ENCODE measurements at places on chromosomes 2 and 18. TPM values are rescaled to one million over a fixed set of nuclear protein-coding genes. Genes with fewer than 3 reads are reported as not detected.

GRCh38 chr2:69118609-69119008, 105.6 kb downstream of the ANTXR1 start:
- peak; percentile 82 for DNase-seq

The VAMP5 gene
- 33.8 TPM for total RNA-seq

DNA sequence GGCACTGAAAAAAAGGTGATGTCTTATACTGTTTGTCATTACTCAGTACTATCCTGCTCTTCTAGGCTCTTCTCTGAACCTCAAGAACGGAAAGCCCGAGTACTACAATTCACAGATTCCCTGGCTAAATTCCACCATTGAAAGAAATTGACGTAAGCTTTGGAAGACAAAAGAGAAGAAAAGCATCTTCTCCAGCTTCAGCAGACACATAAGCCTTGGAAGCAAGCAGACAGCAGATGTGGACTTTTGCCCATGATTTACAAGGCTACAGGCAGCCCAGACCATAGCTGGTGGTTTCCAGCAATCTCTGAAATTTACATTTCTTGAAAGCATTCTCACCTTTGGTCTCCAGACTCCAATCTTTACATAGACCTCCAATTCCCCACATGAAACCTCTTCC, 289.0 kb downstream of the C1D start:
- DNase-seq, result no peak

The DYSF gene
- total RNA-seq, result 1.2 TPM

The CHN1 gene
- 3.3 TPM for total RNA-seq

The BUB1 gene
- total RNA-seq, result 5.9 TPM

DNA sequence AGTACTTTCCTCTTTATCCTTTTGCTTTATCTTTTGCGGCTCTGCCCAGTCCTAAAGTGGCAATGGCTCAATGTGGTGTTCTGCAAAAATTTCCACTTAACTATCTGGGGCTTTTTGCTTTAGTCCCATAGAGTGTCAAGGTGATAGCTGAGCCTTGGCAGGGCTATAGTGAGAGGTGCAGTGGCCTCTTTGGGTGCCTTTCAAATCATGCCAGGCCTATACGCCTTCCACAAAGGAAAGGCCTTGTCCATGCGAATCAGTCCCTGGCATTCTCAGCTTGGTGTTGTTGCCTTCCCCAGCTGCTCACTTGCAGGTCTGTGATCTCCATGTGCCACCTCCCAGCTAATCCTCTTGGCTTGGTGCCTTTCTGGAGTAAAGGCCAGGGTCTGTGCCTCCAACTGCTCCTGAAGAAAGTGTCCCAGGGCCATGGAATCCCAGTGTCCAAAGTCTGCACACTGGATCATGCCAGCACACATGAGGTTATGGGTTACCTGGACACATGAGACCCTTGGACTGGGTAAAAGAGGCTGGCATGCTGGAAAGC, 26.6 kb downstream of the PAX8 start:
- no peak for DNase-seq

The PFN4 gene
- 1.7 TPM for total RNA-seq

The SPP2 gene
- not detected for total RNA-seq

DNA sequence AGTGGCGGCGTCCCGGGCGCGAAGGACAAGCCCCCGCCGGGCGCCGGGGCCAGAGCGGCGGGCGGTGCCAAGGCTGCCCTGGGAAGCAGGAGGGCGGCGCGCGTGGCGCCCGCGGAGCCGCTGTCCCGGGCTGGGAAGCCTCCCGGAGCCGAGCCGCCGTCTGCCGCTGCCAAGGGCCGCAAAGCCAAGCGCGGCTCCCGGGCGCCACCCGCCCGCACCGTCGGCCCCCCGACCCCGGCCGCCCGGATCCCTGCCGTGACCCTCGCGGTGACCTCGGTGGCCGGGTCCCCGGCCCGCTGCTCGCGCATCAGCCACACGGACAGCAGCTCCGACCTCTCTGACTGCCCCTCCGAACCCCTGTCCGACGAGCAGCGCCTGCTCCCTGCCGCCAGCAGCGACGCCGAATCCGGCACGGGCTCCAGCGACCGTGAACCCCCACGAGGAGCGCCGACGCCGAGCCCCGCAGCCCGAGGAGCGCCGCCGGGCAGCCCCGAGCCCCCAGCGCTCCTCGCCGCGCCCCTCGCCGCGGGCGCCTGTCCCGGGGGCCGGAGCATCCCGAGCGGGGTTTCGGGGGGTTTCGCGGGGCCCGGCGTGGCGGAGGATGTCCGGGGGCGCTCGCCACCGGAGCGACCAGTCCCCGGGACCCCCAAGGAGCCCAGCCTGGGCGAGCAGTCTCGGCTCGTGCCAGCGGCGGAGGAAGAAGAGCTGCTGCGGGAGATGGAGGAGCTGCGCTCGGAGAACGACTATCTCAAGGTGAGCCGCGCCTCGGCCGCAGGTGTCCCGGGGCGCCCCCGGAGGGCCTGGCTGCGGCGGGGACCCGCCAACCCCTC, 820 bp downstream of the MTCL1 start:
- DNase-seq, result no peak

The SCN7A gene
- under 0.01 TPM for total RNA-seq

DNA sequence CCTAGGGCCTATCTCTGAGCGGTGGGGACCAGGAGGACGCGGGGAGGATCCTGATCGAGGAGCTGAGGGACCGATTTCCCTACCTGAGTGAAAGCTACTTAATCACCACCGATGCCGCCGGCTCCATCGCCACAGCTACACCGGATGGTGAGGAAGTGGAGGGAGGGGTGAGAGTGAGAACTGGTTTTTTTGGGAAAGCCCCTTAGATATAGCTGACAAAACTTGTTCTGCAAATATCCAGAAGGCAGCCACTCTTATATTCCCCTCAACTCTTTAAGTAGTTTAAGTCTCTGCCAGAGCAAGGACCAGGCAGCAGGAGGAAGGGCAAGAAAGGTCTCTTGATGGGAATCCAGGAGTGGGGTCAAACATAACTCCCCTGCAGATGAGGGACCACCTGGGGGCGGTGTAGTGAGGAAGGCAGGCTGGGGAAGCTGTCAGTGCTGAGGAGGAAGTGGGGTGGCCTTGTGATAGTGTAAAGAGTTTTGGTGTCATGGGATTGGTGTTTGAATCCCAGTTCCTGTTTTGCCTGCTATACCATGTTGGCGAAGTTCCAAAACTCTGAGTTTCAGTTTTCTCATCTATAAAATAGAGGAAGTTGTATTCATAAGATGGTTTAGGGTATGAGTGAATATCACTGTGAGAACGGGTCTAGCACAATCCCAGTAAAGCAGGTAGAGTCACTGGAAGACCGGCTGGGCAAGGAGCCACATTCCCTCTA, 3.4 kb downstream of the NAGK start:
- DNase-seq, result no peak

DNA sequence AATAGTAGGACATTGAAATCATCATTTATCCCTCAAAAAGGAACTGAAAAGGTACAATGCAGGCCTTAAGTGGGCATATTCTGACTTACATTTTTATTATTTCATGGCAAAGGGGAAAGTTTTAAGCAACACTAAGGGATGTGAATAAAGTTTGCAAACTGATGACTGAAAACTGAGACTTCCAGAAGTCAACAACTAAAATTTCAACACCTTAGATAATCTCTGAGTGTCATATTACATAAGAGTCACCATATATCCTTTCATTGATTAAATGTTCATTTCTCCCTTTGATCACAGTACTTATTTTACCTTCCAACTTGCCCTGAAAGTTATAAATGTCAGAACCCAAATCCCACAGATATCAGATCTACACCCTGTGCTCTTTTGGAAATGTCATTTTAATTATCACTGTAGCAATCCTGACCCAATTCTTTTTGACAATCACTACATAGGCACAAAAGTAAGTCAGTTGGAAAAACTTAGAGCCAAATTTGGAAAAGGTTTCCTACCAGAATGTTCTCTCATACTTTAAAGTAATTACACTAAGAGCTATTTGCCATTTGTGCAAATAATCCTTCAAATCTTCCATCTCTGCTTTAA, 44.4 kb upstream of the RNU4ATAC start:
- no peak for DNase-seq

The CIB4 gene
- total RNA-seq, result not detected

DNA sequence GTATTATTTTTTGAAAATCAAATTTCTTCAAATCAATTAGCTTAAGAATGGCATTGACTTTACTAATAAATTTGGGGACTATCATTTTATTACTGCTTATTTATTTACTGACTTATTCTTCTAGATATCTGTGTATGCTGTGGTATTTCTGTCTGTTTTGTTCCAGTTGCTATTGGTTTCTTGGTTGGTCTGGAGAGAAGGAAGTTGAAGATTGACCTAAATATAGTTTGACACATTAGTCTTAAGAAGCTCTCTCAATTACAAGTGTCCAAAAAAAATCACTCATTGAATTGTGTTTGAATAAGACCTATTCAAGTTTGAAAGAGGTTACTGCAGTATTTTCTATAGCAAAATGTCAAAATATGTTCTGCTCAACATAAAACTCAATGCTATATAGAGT, 153.3 kb upstream of the KYNU start:
- no peak for DNase-seq

DNA sequence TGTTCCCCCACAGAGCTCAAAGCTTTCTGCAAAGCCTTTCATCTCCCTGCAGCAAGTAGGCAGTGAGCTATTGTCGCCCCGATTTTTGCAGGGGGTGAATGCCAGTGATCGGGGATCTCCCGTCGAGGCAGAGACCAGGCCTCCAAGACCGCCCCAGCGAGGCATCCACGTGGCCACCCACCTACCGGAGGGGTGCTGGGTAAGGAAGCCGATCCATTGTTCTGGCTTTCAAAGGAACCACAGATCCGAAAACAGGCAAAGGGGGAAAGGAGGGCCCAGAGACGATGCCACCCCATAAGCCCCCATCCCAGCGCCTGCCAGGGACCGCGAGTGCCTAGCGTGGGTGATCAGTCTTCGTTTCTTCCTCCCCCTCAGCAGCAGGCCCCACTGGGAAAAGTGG, 2.4 kb downstream of the ADRA2B start:
- no peak for DNase-seq

- DNase-seq, result no peak
Observed at GRCh38 chr2:158013891-158014290, 87.8 kb upstream of the UPP2 start.

The AKAIN1 gene
- not detected for total RNA-seq

The RFX8 gene
- total RNA-seq, result 24.1 TPM

DNA sequence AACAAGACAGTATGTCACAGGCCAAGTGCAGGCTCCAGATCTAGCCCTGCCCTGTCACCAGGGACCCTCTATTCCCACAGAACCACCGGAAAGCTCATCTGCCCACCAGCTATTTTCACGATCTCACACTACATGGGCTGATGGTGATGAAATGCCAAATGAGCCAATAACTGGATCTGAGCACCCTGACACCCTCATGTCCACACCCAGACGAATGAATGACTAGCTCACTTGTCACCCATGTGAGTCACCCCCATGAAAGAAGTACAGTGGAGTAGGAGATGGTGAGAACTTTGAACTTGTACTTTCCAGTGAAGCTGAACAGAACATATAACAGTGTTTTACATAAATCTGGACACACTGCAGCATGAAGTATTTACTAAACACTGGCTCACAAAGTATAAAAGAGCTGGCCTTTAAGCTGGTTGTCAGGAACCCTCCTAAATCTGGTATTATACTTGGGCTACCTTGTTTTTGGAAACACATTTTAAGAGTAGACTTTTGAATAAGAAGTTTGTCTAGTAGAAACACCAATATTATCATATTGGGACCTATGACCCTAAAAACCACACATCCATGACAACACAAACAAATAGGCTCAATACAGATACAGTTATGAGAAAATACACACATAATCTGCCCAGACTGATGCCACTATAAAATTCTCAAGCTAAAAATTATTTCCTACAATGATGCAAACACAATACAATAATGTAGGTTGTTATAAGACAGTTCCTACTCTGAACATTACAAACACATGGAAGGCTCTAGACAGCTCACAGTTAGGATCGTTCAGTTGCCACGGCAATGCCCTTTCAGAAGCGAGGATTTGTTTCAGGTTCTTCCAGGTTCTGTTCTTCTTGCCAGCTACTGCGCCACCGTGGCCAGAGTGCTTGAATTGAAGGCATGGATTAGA, 19.0 kb downstream of the INO80C start:
- DNase-seq, result peak; percentile 59

DNA sequence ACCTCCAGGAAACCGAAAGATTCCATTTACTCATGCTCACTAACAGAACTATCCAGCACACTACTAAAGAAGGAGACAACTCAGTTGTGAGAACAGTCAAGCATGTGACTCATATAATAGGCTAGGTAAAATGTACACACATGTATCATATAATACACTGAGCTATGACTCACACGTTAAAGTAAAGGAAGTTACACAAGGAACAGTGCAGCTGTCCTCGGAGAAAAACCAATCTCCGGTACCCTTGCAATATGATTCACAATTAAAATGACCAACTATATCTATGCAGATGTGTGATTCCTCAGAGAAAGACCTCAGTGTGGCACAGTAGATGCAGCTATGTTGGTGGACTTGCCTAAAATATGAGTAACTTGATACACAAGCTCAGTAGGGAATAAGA, 76.5 kb downstream of the STRN start:
- peak; percentile 86 for DNase-seq

The SH2D6 gene
- total RNA-seq, result not detected

The PKDCC gene
- total RNA-seq, result 57.8 TPM

The IL1R2 gene
- total RNA-seq, result 0.57 TPM

DNA sequence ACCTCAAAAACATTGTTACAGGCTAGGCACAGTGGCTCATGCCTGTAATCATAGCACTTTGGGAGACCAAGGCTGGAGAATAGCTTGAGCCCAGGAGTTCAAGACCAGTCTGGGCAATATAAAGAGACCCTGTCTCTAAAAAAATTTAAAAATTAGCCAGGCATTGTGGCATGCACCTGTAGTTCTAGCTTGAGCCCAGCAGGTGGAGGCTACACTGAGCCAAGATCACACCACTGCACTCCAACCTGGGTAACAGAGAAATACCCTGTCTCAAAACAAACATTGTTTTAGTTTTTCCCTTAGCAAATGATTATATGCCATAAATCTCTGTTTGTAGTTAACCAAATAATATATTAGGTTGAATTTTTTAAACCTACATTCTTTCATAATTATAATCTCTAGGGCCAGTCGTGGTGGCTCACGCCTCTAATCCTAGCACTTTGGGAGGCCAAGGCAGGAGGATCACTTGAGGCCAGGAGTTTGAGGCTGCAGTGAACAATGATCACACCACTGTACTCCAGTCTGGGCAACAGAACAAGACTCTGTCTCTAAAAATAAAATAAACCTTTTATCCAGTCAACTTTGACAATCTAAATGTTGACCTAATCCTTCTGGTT, 13.3 kb upstream of the CYP20A1 start:
- peak; percentile 17 for DNase-seq

The LYPD6 gene
- not detected for total RNA-seq

The NEURL3 gene
- total RNA-seq, result not detected
